ENCODE measurements at places on chromosomes 11 and 22.

GRCh38 chr11:22730319-22730718 lies 63.9 kb downstream of the GAS2 start:
- no peak for DNase-seq

DNA sequence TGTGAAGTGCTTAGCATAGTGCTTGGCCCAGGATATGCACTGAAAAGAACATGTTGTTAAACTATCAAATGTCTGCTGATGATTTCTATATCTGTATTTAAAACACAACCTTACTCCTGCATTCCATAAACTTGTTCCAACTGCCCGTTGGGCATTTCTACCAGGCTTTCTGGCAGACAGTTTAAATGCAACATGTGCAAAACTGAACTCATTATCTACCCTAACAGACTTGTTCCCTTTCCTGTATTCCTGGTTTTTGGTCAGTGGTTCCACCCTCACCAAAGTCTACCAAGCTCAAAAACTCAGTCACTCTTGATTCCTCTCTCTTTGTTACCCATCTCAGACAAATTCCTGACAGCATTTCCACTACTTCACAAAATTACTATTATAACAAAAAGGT lies 6.5 kb upstream of the RAB38 start:
- no peak for DNase-seq

DNA sequence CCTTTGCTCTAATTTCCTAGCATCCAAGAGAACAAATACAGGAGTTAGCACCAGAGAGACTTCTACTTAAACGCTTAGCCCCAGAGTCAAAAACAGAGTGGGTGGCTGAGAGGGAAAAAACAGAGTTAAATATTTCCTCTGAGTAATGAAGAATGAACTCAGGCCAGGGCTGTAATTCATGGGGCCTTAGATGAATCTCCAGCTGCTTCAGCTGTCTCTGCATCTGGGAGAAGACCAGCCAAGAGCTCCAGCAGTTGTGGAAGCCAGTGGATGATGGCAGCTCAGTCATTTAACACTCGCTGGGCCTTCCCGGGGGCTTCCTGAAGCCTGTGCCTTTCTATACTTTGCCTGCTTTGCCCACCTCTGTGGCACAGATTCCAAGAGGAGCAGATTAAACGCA lies 5.7 kb upstream of the ADAMTS15 start:
- no peak for DNase-seq

DNA sequence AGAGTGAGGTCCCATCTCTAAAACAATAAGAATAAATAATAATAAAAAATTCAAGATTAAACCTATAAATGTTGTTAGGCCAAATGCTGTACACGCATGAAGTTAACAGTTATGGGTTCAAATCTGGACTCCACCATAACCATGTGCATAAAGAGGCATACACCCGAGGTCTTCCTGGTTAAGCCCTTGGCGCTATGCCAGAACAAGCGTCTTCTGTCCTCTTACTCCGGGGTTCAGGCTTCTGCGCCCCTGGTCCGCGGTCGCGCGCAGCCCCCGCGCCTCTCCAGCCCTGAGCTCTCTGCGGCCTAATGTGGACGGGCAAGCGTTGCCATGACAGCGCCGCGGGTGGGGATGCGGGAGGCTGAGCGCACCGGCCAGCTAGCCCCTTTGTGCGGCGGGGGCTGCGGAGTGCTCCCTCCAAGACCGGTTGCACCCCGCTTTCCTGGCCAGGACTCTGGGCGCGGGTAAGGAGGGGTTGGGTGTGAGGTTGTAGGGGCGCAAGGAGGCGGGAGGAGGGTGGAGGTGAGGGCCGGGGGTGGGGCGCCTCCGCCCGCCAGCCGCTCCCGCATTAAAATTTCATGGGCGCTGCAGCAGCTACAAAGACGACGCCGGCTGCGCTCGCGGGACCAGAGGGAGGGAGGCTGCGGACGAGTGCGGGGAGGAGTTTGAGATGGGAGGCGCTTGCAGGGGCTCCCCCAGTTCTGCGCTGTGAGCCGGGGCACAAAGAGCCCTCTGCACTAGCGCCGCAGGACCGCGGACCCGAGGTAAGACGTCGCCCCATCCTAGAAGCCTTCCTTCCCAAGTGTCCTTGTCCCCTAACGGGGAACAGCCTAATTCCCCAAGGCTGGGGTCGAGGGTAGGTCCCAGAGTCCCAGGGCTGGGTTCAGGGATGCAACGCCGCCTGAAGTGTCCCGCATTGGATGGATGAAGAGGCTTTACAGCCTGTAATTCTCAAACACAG lies at the start of gene MIAT:
MIAT (plus strand) TSS at position 698 of the 961 bp plus-strand sequence.
- DNase-seq, result peak; percentile 40

DNA sequence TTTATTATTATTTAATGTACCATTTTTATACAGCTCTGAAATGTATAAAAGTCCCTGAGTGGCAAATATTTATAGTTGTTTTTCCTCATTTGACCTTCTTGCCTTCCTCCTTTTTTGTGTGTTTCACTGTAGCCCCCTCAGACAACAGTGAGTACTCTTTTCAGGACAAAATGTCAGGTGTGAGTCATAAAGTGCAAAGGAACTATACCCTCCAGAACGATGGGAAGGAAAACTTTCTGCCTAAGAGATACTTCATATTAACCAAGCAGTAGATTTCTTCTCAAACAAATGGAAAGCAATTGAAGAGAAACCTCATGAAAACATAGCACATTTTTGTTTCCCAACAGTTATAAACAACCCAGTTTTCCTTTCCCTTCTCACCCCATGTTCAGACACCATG lies 16.1 kb upstream of the MS4A7 start:
- no peak for DNase-seq

GRCh38 chr11:74025467-74026166 lies 16.7 kb upstream of the UCP3 start:
- no peak for DNase-seq

GRCh38 chr11:120978701-120979100 lies 45.2 kb upstream of the TBCEL start:
- no peak for DNase-seq

DNA sequence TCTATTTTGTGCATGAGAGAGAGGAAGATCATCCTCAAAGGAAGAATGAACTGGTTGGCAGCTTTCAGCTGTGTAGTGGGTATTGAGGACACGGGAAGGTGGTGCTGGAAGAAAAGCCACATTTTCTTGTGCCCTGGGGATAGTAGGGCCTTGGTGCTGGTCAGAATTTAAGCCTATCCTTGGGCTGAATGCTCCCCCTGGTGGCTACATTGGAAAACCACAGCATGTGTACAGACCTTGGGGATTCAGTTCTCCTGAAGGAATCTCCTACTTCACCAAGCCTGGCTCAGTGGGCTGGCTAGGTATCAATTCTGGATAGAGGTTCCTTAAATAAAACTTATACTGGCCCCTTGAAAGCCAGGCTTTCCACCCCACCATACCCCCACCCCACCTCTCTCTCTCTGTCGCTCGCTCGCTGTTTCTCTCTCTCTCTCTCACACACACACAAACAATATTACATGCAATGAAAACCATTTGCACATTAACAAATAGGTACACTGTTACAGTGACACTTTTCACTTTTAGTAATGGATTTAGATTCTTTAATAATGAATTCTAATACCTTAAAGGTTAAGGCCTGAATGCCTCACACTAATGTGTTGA lies 2.8 kb upstream of the OR51M1 start:
- no peak for DNase-seq

DNA sequence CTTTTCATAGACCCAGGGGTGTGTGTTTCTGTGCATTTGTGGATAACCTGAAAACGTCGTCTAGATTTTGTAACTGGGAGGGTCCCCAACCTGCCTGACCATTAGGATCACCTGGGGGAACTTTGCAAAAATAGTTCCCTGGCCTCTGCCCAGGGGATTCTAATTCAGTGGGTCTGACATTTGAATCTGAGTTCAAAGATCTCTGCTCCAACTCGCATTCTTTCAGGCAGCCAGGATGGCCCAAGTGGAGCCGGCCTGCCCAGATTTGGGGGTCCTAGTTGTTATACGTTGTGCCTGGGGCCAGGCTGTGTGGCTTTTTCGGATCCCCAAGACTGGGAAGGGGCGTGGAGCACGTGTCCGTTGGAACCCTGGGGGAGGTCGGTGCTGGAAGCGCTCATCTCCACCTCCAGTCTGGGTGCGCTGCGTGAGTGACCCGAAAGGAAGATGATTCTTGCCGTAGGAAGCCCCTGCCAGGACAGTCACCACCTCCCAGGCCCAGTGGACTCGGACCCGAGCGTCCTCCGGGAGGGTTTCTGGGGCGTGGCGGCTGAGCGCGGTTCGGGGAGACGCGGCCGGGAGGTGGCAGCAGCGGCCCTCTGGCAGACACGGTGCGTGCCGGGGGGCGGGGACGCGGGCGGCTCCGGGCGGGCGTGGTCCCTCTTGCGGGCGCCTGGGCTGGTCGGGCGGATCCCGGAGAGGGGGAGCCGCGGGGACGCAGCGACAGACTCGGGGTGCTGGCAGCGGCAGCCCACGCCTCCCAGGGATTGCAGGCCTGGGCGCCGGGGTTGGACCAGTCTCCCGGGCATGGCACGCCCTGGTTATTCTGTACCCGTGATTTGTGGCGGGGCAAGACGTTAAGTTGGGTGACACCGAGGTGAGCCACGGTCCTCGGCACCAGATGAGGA lies 29.2 kb upstream of the PLET1 start:
- DNase-seq, result peak; percentile 51

DNA sequence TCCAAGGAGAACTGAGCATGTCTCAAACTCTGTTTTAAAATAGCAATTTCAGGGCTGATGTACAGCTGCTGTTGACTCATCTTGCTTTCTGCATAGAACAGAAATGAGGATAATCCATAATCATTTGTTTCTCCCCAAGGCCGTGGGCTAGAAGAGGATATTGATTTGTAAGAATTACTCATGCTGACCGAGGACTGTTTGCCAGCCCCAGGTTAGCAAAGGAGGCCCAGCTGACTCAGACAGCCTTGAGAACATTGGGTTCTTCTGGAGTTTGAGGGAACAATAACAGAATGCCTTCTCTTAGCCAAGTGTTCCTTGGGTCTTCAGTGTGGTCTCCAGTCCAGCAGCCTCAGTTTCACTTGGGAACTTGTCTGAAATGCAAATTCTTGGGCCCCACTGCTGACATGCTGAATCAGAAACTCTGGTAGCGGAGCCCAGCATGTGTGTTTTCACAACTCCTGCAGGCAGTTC lies 92.0 kb downstream of the ZC3H12C start:
- DNase-seq, result no peak

- DNase-seq, result no peak
Observed at GRCh38 chr11:120089036-120090001, 48.6 kb downstream of the TRIM29 start.

GRCh38 chr11:75241906-75242644 lies 1.5 kb downstream of the TPBGL start:
- no peak for DNase-seq

DNA sequence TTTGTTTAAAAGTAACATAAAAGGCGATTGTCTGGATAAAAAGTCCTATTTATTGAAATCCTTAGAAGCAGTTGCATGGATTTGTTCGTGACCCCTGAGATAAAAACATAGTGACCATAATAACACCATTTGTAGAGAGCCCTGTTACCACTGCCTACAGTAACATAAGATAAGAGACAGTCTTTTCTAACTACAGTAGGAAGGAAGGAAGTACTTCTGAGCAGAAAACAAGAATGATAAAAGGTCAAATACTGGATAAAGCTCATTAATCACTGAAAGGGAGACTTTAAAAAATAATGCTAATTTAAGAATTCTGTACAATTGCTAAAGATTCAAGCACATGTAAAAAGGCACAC lies 47.1 kb upstream of the SOX6 start:
- DNase-seq, result no peak

- no peak for DNase-seq
Observed at GRCh38 chr22:44372611-44373010, 59.9 kb upstream of the SHISAL1 start.

DNA sequence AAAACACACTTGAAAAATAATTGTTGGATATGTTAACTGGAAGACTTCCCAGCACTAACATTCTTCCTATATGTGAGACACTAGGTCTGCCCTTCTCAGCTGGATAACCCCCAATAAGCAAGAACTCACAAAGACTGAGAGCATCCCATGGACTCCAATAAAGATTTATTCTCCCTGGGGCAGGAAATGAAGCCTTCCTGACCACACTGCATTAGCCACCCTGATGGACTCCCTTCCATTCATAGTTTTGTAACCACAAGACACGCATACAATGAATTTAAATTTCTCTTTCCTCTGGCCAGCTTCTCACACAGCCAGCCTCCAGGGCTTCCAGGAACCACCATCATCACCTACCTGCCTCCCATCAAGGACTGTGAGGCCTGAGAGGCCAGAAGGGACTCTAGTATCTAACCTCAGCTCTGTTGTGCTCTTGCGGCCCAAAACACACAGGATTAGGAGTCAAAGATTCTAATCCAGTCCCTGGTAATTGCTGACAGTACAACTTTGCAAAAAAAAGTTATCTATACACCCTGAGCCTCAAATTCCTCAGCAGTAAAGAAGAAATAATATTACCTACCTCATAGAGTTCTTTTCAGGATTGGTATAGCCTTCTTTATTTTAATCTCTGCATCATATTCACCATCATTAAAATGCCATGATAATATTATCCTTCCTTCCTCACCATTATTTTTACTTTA lies 45.6 kb upstream of the GDPD4 start:
- no peak for DNase-seq

DNA sequence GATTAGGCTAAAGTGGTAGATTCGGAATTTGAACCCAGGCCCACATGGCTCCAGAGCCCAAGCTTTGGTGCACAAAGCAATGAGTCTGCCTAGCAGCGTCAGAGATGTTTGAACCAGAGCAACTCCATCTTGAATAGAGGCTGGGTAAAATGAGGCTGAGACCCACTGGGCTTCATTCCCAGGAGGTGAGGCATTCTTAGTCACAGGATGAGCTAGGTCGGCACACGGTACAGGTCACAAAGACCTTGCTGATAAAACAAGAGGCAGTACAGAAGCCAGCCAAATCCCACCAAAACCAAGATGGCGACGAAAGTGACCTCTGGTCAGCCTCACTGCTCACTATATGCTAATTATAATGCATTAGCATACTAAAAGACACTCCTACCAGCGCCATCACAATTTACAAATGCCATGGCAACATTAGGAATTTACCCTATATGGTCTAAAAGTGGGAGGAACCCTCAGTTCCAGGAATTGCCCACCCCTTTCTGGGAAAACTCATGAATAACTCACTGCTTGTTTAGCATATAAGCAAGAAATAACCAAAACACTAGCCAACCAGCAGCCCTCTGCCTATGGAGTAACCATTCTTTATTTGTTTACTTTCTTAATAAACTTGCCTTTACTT lies 40.3 kb upstream of the DAGLA start:
- DNase-seq, result no peak

DNA sequence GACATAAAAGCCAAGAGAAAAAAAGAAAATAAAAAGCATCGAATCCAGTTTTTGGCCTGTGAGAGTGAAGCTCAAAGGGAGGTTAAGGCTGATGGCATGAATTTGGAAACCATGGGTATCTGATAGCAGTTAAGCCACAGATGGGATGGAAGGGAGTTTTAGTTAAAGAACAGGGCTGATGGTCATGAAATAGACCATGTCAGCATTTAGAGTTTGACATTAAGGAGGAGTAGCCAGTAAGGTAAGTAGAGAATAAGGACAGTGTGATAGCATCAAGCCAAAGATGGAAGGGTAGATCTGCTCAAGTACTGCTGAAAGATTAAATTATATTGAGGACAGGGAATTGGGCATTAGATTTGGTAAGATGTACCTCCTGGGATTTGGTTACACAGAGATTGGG lies 826.5 kb downstream of the NTM start:
- no peak for DNase-seq

All from stimulated activated CD4-positive, alpha-beta T cell treated with anti-CD3 and anti-CD28 coated beads, TNF-alpha, amount 100 ng/mL, for 1 hour (primary cell).